ENCODE measurements at places on chromosomes 2 and 18. TPM values are rescaled to one million over a fixed set of nuclear protein-coding genes. Genes with fewer than 3 reads are reported as not detected.

- no peaks in the 10 kb centered on the region for H3K27me3 ChIP-seq
- no peak for DNase-seq
- H3K4me1 ChIP-seq = no peaks in the 10 kb centered on the region
- H3K36me3 ChIP-seq = peaks cover 34% of the 10 kb centered on the region
These were observed 18.6 kb downstream of the ERCC3 start for GRCh38 chr2:127275356-127275755.

GRCh38 chr2:122491011-122491410 is 735.6 kb downstream of the TSN start:
- no peak overlapping the region for H3K27ac ChIP-seq
- no peaks in the 10 kb centered on the region for H3K36me3 ChIP-seq
- no peak overlapping the region for H3K4me3 ChIP-seq

The KATNAL2 gene
- polyA plus RNA-seq = 1.8 TPM

- no peak overlapping the region for H3K4me3 ChIP-seq
- no peak overlapping the region for H3K27ac ChIP-seq
- no peaks in the 10 kb centered on the region for H3K4me1 ChIP-seq
- peaks cover 42% of the 10 kb centered on the region for H3K27me3 ChIP-seq
- peak; percentile 67 for DNase-seq
These were observed 8.6 kb downstream of the SPR start for GRCh38 chr2:72895759-72896281.

Data from fibroblast of lung (primary cell).